Aortic smooth muscle cell (primary cell): ENCODE measurements at places on chromosomes 12 and 14. TPM values are rescaled to one million over a fixed set of nuclear protein-coding genes. Genes with fewer than 3 reads are reported as not detected.

Gene DNAH10
- 0.13 TPM in 1 of 2 replicates, not detected in the other for total RNA-seq

Gene HCAR1
- 0.37 and 0.53 TPM in 2 replicates for total RNA-seq

Gene RTL1
- total RNA-seq = not detected in 2 replicates

Gene AP1G2
- 3.2 and 4.2 TPM in 2 replicates for total RNA-seq

Gene ARG2
- 4.0 and 5.4 TPM in 2 replicates for total RNA-seq

Gene INHBE
- total RNA-seq = 0.06 TPM in 1 of 2 replicates, not detected in the other

Gene SNAPC1
- total RNA-seq = 8.4 and 11.2 TPM in 2 replicates

Gene ZNF10
- total RNA-seq = 7.7 and 10.4 TPM in 2 replicates

Gene SERPINA10
- not detected in 2 replicates for total RNA-seq

Gene CCDC175
- not detected in 2 replicates for total RNA-seq

Gene PPP1R1A
- not detected in 2 replicates for total RNA-seq

Gene STXBP6
- 0.13 TPM in 1 of 2 replicates, not detected in the other for total RNA-seq

Gene TROAP
- 9.5 and 10.6 TPM in 2 replicates for total RNA-seq

Gene SLC2A14
- 0.31 TPM in 1 of 2 replicates, not detected in the other for total RNA-seq

Gene KTN1
- 144 and 170 TPM in 2 replicates for total RNA-seq

Gene KCNC2
- total RNA-seq = not detected in 2 replicates

Gene SUSD6
- total RNA-seq = 5.3 and 8.0 TPM in 2 replicates

Gene CABP1
- 0.06 and 0.26 TPM in 2 replicates for total RNA-seq

Gene PLCZ1
- 0.06 and 0.13 TPM in 2 replicates for total RNA-seq

Gene OTUB2
- total RNA-seq = 0.53 and 1.2 TPM in 2 replicates

Gene EPYC
- not detected in 2 replicates for total RNA-seq

Gene NRIP2
- total RNA-seq = under 0.01 TPM in 1 of 2 replicates, not detected in the other

Gene DTX3
- 13.2 and 15.7 TPM in 2 replicates for total RNA-seq

Gene FBXO21
- total RNA-seq = 131 and 143 TPM in 2 replicates

Gene SLC25A21
- 0.25 and 0.40 TPM in 2 replicates for total RNA-seq

Gene TSPAN19
- total RNA-seq = not detected in 2 replicates

Gene AKT1
- total RNA-seq = 214 and 250 TPM in 2 replicates

Gene TTC9
- 5.3 and 7.9 TPM in 2 replicates for total RNA-seq

Gene TGFB3
- 12.3 and 12.7 TPM in 2 replicates for total RNA-seq

Gene HOMEZ
- total RNA-seq = 2.4 and 4.1 TPM in 2 replicates

Gene SOAT2
- 0.19 and 0.26 TPM in 2 replicates for total RNA-seq

Gene WSCD2
- under 0.01 and 0.06 TPM in 2 replicates for total RNA-seq

Gene PLBD1
- 2.0 and 2.1 TPM in 2 replicates for total RNA-seq

Gene NTF3
- 4.4 and 11.1 TPM in 2 replicates for total RNA-seq

Gene USP44
- 0.19 and 0.79 TPM in 2 replicates for total RNA-seq

Gene ADGRD1
- total RNA-seq = 0.13 and 1.4 TPM in 2 replicates

Gene SLC25A47
- total RNA-seq = not detected in 2 replicates

Gene RPS29
- 912 and 1,352 TPM in 2 replicates for total RNA-seq

Gene CMA1
- not detected in 2 replicates for total RNA-seq

Gene CCDC177
- not detected in 2 replicates for total RNA-seq

Gene RNASE7
- not detected in 2 replicates for total RNA-seq

Gene MTA1
- total RNA-seq = 24.3 and 31.5 TPM in 2 replicates

Gene TMEM132C
- not detected in 2 replicates for total RNA-seq

Gene P2RX7
- total RNA-seq = 1.3 and 2.2 TPM in 2 replicates

Gene CNPY2
- total RNA-seq = 78.8 and 85.5 TPM in 2 replicates

Gene PROX2
- not detected in 2 replicates for total RNA-seq

Gene PLEK2
- 2.2 and 2.9 TPM in 2 replicates for total RNA-seq

Gene PTPN6
- total RNA-seq = not detected in 2 replicates

Gene RECQL
- 96.2 and 108 TPM in 2 replicates for total RNA-seq

Gene SETD1B
- total RNA-seq = 2.4 and 4.1 TPM in 2 replicates

Gene ZFHX2
- under 0.01 and 0.06 TPM in 2 replicates for total RNA-seq

Gene AKAP5
- total RNA-seq = 0.26 and 0.31 TPM in 2 replicates

Gene SMIM41
- 0.06 and 0.13 TPM in 2 replicates for total RNA-seq
